Activated CD8-positive, alpha-beta memory T cell treated with anti-CD3 and anti-CD28 coated beads for 24 hours (primary cell): ENCODE measurements at places on chromosomes 12 and 14.

DNA sequence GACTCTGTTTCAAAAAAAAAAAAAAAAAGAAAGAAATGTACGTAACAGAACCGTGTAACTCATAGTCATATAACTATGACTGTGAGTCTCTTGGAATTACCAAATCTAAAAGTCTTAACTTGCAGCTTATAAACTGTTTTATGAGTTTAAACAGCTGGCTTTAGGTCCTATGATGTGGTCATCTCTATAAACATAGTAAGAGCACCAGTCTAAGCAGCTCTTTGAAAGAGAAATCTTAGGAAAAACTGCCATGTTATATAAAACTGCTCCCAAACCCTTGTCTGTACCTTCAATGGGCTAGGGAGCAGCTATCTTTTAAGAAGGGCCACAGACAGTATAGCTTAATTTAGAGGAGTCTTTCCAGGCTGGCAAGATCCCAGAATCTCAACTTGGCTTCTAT lies 115.5 kb upstream of the AEBP2 start:
- no peak for DNase-seq

DNA sequence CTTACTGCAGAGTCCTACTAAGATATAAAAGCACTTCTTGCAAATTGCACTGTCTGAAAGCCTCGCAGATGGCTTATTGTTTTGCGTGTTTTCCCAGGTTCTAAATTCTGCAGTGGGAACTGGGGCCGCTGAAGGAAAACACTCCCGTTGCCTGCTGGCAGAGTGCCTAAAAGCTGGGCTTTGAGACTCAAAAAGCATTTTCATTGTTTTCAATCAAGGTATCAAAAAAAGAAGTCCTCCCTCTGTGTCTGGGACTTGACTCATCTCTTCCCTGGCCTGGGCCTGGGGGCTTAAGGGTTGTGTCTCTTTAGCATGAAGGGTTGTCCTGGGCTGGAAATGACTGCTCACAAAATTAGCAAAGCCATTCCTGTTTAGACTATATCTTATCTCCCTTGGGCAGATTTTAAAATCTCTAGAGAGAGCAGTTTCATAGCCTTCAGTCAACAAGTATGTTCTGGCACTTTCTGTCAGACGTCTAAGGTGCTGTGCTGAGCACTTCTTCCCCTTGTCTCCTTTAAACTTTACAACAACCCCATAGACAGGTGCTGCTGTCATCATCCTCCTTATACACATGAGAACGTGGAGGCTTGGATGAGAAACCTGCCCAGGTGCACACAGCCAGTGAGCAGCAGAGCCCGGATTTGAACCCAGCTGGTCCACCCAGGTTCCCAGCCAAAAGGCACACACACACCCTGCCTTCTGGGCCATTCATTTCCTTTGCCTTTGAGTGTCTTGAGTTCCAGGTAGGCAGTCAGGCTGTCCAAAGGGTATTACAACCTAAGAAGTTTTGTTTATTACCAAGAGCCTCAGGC lies 31.1 kb downstream of the ELK3 start:
- no peak for DNase-seq

DNA sequence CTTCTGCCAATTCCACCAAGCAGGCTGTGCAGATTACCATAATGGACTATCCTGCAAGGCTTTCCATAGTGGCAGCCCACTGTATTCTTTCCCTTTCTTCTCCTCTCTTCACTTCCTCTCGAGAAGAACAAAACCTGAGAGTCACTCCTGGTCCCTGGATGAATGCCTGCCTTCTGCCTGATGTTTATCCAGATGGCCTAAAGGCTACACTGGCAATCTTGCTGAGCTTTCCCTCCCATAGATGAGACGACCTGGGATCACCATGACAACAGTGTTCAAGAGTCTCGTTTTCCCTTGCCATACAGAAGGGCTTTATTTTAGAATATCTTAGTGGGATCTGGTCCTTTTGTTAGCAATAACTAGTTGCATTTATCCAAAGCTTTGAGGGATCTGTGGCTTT lies 142.3 kb downstream of the RTN1 start:
- no peak for DNase-seq

- no peak for DNase-seq
Measured at GRCh38 chr14:95320078-95320895, 579 bp upstream of the CLMN start.

- DNase-seq, result no peak
Measured at GRCh38 chr12:32809846-32810245, 54.1 kb upstream of the YARS2 start.

DNA sequence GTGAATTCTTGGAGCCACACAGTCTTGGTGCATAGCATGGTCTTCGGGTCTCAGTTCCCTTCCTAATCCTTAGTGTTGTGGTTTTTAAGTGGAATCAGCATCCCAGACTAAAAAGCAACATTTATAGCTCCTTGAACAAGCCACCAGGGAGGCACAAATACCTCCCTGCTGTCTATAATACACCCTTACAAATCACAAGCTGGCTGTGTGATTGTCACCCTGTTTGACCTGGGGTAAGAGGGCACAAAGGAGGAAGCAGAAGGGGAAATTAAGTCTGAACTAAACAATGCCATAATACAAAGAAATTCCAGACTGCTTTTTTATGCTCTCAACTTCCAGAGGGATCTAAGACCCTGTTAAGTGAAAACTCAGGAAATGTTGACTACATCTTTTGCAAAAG lies 7.7 kb upstream of the MMP19 start:
- no peak for DNase-seq

- DNase-seq, result no peak
Measured at GRCh38 chr12:52912711-52913430, 8.0 kb upstream of the KRT8 start.

DNA sequence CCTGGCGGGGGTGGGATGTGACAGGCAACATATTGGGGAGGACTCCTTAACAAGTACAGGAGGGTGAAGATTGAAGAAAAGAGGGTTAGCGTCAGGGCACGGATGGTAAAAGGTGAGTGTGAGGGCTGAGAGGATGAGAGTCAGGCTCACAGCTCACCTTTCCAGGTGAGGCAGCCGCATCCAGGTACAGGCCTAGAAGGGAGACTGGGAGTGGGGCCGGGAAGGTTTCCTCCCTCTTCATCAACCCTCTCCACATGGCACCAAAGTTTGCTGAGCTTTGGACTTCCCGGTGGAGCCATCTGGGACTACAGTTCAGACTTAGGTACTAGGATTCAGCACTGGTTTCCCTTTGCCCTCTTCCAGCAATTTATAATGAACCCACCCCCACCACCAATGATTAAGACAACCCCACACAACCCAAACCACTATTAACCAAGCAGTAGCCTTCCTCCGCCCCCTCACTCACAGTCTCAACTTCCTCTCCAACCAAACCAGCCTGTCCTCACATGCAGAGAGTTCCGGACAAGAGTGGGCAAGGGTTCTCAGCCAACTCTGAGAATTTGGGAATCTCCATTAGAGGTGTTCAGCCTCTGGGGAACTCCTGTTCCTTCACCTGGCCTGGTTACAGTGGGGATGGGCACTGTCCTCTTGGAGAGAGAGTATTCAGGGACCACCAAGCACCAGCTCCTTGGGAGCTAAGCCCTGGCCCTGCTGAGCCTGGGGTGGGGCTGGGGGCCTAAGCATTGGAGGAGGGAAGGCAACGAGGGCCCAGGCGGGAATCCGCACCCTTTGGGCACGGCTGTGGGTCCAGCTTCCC lies 2.4 kb upstream of the HOXC4 start:
- DNase-seq, result no peak

GRCh38 chr12:131947482-131948027 lies 2.2 kb upstream of the EP400 start:
- peak; percentile 59 for DNase-seq
